ENCODE measurements at places on chromosomes 16 and 17.
A peak's percentile ranks its signal among the peaks of the same experiment; 100 is the strongest.

DNA sequence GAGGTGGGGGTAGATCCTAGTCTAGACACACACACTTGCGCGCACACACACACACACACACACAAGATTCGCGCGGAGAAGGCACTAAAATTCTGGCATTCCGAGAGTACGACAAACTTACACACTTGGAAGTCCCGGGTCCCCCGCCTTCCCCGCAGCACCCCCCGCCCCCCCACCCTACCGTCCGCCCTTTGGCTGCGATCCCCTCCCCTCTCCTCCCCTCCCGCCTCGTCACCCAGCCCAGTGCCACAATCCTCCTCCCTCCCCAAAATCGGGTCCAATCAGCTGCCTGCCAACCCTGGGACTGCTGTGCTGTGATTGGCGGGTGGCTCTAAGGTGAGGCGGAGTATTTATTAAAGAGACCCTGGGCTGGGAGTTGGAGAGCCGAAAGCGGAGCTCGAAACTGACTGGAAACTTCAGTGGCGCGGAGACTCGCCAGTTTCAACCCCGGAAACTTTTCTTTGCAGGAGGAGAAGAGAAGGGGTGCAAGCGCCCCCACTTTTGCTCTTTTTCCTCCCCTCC, at the start of gene SOX9:
SOX9 (plus strand) TSS at position 379 of the 522 bp plus-strand sequence. CDS start 372 bp downstream, outside the sequence.
- DNase-seq: peak; percentile 83

GRCh38 chr17:28093999-28094716, 51.7 kb downstream of the NLK start:
- DNase-seq: no peak

- DNase-seq: no peak
Observed at GRCh38 chr16:3578121-3578520, 918 bp upstream of the NLRC3 start.

- no peak for DNase-seq
Observed at GRCh38 chr17:42272162-42272907, 3.9 kb downstream of the STAT5B start.

DNA sequence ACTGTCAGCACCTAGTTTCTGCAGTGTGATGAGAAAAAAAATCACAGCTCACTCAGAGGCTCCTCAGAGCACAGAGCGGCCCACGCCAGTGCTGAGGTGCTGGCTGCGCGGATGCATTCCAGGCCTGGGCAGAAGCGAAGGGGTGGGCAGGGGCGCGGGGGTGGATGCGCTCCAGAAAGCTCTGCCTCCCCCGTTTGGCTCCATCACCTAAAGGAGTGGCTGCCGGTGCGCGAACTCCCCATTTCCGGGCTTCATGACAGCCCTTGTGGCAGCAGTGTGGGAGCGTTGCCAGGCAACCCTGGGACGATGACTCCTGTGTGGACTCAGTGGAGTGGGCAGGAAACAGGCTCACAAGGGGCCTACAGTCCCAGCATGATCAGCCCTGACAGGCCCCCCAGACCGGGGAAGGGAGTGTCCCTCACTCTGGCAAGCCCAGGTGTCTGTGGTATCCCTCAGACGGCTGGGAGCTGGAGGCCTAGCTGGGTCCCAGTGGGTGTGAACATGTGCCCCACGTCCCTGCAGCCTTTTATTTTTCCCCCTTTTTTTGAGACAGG, 32.8 kb upstream of the NUDT16L1 start:
- no peak for DNase-seq

DNA sequence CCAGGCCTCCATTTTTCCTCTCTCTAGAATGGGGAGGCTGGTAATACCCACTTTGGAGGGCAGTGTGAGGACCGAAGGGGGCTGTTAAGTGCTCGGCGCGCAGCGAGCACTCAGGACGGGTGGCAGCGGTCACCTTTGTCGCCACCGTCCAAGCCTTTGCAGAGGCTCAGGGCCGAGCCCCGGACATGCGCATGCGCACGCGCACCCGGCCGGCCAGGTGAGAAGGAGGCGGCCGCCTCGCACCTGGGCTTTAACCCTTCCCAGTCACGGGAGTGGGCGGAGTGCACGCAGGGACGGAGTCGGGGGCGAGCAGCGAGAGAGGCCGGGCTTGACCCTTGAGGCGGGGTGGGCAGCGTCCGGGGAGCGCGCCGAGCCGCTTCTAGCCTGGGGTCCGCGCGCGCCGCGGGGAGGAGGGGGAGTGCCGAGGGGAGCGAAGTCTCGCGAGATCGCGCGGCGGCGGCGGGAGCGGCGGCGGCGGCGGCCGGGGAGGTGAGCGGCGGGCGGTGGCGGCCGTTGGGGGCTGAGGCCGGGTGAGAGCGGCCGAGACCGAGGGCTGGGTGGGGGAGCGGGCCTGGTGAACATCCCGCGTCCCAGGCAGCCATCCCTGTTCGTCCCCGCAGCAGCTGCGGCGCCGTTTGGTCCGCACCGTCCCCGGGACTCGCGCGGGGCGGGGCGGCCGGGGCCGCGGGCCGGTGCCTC, at the start of gene MRTFB:
MRTFB (plus strand) TSS at position 443 of the 699 bp plus-strand sequence. CDS start 69,288 bp downstream, outside the sequence.
- peak; percentile 73 for DNase-seq
